ENCODE measurements at places on chromosomes 4 and X.

DNA sequence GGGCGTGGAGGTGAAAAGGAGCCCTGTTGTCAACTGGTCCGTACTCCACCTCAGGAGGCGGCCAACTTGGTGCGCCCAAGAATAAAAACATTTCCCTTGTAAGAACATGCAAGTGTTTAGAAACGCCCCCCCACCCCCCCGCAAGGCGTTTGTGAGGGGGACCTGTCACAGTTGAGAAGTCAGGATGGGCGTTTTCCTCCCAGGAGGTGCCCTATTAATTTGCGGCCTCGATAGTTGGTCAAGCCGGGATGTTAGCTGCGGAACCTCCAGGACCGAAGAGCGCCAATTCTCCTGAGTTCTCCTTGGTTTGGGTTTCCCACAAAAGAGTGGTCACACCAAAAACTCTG is 651 bp upstream of the SAP30 start:
- DNase-seq: peak; percentile 70

DNA sequence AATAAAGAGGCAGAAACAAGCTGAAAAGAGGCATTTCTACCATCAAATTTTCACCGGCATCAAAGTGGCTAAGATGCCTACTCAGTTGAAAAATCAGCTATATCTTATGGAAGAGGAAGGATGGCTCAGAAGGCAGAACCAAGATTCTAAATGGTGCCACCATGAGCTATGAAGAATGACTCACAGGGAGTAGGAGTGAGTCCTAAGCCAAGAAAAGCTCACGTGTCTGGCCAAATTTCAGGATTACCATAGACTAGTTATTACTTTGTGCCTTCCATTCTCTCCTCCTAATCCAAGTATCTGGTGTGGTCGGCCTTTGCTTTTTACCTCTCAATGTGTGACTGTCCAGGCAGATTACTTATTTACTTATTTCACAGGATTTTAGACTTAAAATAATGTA is 54.8 kb downstream of the BMP3 start:
- no peak for DNase-seq

DNA sequence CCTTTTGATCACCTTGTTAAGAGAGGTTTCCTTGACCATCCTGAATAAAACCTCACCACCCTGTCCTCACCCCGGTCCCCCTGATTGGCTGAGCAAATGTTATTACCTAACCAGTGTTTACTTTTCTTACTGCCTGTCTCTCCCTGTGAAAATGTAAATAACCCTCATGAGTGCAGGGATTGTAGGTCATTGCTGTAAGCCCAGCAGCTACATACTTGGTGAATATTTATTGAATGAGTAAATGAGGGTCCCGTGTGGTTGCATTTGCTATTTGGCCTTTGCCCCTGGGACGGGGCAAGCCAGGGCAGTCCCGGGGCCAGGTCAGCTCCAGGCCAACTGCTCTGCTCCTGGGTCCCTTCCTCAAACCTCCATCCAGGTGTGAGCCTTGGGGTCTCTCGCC is 55.5 kb upstream of the CLCN4 start:
- no peak for DNase-seq

DNA sequence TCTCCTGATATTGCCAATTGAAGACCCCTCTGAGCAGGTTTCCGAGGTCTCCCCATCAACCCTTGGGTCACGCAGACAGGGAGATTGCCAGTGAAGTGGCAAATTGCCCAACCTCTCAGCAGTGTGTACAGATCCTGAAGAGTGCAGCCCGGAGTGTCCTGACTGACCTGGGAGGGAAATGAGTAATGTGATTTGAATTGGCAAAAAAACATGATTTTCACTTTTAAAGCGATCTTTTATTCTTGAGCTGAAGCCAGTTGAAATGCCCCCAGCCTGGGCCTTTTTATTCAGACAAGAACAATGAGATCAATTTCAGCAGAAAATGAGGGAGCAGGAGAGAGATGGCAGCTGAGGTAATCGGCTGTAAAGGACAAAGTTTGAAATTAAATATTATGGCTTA is 401.8 kb downstream of the RAPGEF2 start:
- DNase-seq: no peak

GRCh38 chr4:3827616-3828492 is 61.7 kb downstream of the ADRA2C start:
- peak; percentile 87 for DNase-seq

- DNase-seq: no peak
These were observed 20.5 kb downstream of the GLRB start for GRCh38 chr4:157096439-157096838.

Measured in left colon (tissue), 2 donors.